ENCODE measurements at places on chromosomes 1 and 21.

GRCh38 chr21:16404776-16405175, 675.0 kb downstream of the USP25 start:
- DNase-seq: no peak

- no peak for DNase-seq
Observed at GRCh38 chr21:28489821-28490350, 502.8 kb downstream of the LTN1 start.

- no peak for DNase-seq
Observed at GRCh38 chr21:41029571-41029970, 138.4 kb upstream of the BACE2 start.

GRCh38 chr1:229258757-229259060, 12.2 kb upstream of the RAB4A start:
- DNase-seq: no peak

DNA sequence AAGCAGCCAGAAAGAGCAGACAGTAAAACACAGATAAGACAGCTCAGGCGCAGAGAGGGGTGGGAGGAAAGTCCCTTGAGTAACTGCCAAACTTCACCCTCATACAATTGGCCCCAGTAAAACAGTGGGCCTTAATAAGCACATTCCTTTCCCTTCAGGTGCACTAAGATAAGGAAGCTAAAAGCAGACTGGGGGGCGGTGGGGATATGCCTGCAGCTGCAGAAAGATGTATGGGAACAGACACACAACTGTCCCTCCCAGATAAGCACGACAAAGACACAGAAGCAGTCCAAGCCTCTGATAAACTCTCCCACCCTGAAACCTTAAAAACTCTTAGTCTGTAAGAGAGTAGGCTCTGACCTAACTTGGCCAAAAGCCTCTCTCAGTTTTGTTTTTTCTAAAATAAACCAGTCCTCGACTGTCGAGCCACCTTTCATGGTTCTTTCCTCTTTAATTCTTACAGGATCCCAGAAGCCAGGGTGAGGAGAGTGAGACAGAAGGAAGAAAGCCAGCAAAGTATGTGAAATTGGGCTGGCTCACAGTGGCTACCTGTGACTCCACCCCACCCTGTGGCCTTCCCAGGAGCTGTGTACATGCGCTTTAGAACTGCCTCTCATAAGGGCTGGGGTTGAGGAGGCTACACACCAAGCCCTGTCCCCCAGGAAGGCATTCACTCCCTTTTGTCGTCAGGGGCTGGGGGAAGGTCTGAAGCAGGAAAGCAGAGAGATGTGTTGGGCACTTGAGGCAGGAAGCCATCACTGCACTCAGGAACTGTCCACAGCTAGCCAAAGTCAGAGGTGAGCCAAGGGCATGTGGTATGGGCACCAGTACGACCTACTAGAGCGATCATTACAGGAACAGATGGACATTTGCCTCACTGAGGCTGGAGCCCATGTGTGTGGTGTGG, 4.6 kb downstream of the PGLYRP4 start:
- no peak for DNase-seq

GRCh38 chr1:53080041-53080440, 18.0 kb downstream of the PODN start:
- DNase-seq: no peak

GRCh38 chr21:42242611-42243010, 23.7 kb downstream of the ABCG1 start:
- no peak for DNase-seq

- no peak for DNase-seq
Observed at GRCh38 chr1:67711158-67711854, 26.3 kb downstream of the GADD45A start.

DNA sequence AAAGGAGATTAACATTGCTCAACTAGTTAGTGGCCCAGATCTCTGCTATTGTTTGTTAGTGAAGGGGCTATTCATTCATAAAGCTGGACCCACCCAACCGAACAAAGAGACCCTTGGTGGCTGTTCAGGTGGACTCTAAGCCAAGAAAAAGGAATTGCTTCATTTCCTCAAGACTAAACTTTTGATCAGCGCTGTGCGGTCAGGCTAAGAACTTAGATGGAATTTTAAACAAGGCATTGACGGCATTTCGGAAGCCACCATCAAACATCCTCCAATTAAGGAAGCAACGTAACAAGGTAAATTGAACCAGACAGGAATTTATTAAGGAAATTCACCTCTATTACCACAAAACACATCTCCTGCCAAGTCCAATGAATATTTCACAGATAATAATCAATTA, 19.9 kb upstream of the SHCBP1L start:
- no peak for DNase-seq

- no peak for DNase-seq
Observed at GRCh38 chr1:189899686-189900425, 577.8 kb downstream of the BRINP3 start.

DNA sequence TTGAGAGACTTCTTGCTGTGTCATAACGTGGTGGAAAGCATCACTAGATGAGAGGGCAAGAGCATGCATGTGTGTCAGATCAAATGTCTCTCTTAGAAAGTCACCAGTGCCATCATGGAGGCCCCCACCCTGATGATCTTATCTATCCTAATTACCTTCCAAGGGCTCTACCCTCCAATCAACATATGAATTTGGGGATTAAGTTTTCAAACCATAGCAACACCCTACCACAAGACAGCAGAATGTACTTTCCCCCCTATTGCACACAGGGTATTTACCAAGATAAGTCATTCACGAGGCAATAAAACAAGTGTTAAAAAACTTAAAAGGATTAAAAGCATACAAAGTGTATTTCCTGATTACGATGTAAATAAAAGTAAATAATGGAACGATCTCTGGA, 515.6 kb downstream of the LMO4 start:
- no peak for DNase-seq

DNA sequence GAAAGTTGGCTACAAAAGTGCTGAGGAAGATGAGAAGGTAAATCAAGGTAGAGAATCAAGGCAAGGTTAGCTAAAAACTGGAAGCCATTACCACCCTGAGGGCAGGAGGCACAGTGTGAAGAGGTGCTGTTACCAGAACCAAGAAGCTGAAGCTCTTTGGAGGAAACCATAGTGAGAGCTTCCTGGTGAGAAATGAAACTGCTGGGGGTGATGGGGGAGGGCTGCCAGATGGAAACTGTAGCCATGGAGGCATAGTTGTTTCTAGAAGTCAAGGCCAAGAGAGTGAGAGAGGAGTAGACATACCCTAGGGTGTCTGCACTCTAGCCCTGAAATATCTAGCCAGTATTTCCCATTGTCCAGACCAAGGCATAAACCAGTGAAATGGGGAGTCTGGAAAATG, 28.7 kb downstream of the IFI44 start:
- DNase-seq: no peak

All from HS-5 (cell line).